ENCODE measurements at places on chromosomes 5 and 9. TPM values are rescaled to one million over a fixed set of nuclear protein-coding genes. Genes with fewer than 3 reads are reported as not detected.

DNA sequence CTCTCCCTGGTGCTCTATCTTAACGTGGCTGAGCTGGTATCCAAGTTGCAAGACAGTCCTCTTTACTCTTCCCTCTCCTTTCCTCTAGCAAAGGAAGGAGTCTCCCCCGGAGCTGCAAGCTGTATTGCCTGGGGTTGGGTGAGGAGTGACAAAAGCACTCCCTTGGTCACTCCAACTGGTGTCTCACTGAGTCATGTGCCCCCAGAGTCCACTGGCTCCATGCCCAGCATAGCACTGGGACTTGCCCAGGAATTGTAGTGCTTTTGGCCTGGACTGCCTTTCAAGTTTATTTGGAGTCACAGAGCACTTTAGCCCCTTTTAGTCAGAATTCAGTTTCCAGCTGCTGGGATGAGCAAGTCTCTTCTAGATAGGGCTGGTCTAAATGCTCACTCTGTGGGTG is 82.6 kb upstream of the FST start:
- H3K27me3 ChIP-seq, result no peaks in the 10 kb centered on the region
- DNase-seq, result peak; percentile 85
- H3K36me3 ChIP-seq, result no peaks in the 10 kb centered on the region
- peaks cover 11% of the 10 kb centered on the region for H3K4me1 ChIP-seq

DNA sequence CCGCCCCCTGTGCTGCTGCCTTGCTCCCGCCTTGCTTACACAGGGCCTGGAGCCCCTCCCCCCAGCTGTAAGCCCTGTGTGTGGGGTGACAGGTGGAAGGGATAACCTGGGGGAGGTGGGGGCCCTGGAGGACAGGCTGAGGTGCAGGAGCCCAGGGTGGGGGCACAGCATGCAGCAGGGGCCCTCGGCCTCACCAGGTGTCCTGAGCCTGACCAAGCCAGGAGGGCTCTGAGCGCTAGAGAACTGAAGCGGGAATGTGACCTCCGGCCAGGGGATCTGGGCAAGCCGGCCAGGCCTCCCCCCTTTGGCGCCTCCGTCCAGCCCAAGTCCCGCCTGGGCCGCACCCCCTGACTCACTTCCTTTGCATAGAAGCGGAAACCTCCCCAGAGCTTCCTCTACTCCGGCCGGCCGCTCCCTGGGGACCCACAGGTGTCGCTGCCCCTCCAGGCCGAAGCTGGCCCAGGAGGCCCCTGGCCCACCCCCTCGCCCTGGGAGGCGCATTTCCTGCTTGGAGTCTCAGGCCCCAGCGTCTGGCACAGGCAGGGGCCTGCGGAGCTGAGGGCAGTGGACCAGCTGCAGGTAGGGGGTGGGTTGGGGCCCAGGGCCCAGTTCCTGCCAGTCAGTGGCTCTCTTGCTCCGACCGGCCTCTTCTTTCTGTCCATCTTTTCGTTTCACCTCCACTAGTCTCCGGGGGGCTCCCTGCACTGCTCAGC is at the start of gene TOR4A:
Gene TOR4A, plus strand, starts transcription at position 398 of the 713 bp plus-strand sequence. CDS start 964 bp downstream, outside the sequence.
- H3K4me1 ChIP-seq, result peaks cover 15% of the 10 kb centered on the region
- H3K27me3 ChIP-seq, result no peaks in the 10 kb centered on the region
- peak; percentile 85 for DNase-seq

Gene ANKS6
- total RNA-seq, result 9.6 TPM

Gene STPG3
- total RNA-seq, result not detected

- H3K4me3 ChIP-seq, result no peak overlapping the region
- no peaks in the 10 kb centered on the region for H3K27me3 ChIP-seq
- H3K36me3 ChIP-seq, result no peaks in the 10 kb centered on the region
- no peaks in the 10 kb centered on the region for H3K4me1 ChIP-seq
- no peak overlapping the region for H3K27ac ChIP-seq
Observed at GRCh38 chr5:148751025-148751424, 75.4 kb upstream of the ADRB2 start.

Gene ZDHHC11
- total RNA-seq, result not detected

Gene CA9
- not detected for total RNA-seq

Gene HMGCS1
- 20.2 TPM for total RNA-seq

- H3K4me3 ChIP-seq, result no peak overlapping the region
- DNase-seq, result no peak
- H3K36me3 ChIP-seq, result no peaks in the 10 kb centered on the region
- H3K4me1 ChIP-seq, result no peaks in the 10 kb centered on the region
- H3K27me3 ChIP-seq, result no peaks in the 10 kb centered on the region
Observed at GRCh38 chr9:90832261-90832660, 30.6 kb downstream of the SYK start.

GRCh38 chr9:126488310-126488709 is 125.4 kb upstream of the LMX1B start:
- H3K4me1 ChIP-seq, result no peaks in the 10 kb centered on the region
- H3K36me3 ChIP-seq, result no peaks in the 10 kb centered on the region
- H3K27ac ChIP-seq, result no peak overlapping the region

- no peaks in the 10 kb centered on the region for H3K36me3 ChIP-seq
- no peak overlapping the region for H3K27ac ChIP-seq
- DNase-seq, result no peak
Observed at GRCh38 chr5:124773315-124774311, 27.2 kb upstream of the ZNF608 start.

DNA sequence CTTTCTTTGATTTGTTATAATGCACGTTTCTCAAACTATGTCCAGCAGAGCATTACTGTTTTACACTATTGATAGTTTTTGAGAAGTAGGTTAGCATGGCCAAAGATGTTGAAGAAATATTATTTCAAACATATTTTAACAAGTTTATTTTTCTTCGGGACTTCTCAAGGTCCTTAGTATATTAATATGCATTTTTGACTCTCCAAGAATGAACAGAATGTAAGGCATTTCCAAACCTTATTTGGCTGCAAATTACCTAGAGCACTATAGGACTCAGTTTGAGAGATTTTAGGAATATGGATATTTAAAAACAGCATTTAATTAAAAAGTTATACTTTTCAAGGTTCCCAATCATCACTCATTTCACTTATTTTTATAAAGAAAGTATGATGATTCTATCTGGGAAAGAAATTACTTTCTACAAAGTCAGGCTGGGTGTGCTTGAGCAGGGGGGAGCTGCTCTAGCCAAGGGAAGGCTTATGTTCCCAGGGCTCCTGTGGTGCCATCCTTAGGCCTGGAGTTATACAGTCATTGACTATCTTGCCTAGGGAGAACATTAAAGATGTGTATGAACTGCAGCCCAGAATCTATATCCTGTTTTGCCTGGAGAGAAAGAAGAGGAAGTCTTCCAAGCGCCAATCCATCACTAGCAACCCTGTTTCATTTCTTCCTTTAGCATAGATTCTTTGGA is 27.6 kb upstream of the NREP start:
- no peak overlapping the region for H3K27ac ChIP-seq
- H3K27me3 ChIP-seq, result no peaks in the 10 kb centered on the region
- no peaks in the 10 kb centered on the region for H3K36me3 ChIP-seq

DNA sequence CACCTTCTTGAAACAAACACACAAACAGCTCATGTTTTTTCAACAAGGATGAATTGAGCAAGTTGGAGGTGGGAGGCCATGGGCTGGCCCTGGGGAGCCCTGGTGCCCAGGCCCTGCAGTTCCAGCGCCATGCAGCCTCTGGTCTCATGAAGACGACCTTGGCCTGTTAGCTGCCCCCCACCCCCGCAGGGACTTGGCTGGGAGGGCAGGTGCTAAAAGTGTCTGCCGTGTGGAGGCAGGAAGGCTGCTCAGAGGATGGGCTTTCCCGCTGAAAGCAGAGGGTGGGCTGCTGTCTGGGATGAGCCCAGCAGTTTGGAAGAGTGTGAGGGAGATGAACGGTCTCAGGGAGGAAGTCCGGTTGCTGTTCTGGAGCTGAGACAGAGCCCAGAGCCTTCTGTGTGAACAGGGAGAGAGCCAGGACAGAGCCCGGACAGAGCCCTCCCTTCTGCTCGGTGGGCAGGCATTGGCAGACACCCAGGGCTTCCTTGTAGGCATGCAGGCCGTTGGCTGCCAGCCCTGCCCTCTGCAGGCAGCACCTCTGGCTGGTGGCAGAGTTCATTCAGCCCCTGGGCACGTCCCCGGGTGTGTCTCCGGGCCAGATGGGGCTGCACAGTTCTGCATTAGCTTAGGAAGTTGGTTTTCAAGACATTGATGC is 18.7 kb downstream of the ROPN1L start:
- no peaks in the 10 kb centered on the region for H3K36me3 ChIP-seq
- H3K4me1 ChIP-seq, result peaks cover 25% of the 10 kb centered on the region
- H3K4me3 ChIP-seq, result no peak overlapping the region
- no peak for DNase-seq
- H3K27me3 ChIP-seq, result no peaks in the 10 kb centered on the region
